T-cell (primary cell): ENCODE measurements at places on chromosomes 6 and 20. TPM values are rescaled to one million over a fixed set of nuclear protein-coding genes. Genes with fewer than 3 reads are reported as not detected.

DNA sequence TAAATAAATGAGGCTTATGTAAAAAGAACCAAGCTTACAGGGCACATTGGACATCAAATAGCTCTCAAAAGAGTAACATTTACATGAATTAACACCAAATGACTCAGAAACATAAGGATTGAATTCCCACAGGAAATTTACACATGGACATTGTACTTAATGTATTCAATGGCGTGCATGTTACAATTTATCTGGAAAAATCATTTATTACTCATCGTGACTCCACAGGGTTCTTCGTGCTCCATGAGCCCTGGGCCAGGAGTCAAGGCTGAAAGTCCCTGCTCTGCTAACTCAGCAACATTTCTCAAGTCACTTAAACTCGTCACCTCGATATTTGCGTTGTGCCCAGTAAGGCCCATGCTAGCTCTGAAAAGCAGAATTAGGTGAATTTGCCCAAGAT is 158.5 kb downstream of the PHACTR1 start:
- no peak overlapping the region for H3K4me3 ChIP-seq
- DNase-seq: no peak
- no peak overlapping the region for H3K27ac ChIP-seq
- H3K27me3 ChIP-seq: no peaks in the 10 kb centered on the region

The ASF1A gene
- total RNA-seq: 49.6 TPM

- H3K4me3 ChIP-seq: no peak overlapping the region
- peaks cover 98% of the 10 kb centered on the region for H3K36me3 ChIP-seq
- peak overlapping the region; percentile 25 for H3K27ac ChIP-seq
- H3K27me3 ChIP-seq: no peaks in the 10 kb centered on the region
These were observed 29.8 kb downstream of the PLCG1 start for GRCh38 chr20:41167118-41167470.

- DNase-seq: no peak
- H3K36me3 ChIP-seq: no peaks in the 10 kb centered on the region
- H3K27me3 ChIP-seq: peaks cover 12% of the 10 kb centered on the region
- H3K27ac ChIP-seq: no peak overlapping the region
- H3K4me3 ChIP-seq: no peak overlapping the region
- H3K4me1 ChIP-seq: no peaks in the 10 kb centered on the region
These were observed 254.9 kb downstream of the TAF4 start for GRCh38 chr20:61810738-61811135.

DNA sequence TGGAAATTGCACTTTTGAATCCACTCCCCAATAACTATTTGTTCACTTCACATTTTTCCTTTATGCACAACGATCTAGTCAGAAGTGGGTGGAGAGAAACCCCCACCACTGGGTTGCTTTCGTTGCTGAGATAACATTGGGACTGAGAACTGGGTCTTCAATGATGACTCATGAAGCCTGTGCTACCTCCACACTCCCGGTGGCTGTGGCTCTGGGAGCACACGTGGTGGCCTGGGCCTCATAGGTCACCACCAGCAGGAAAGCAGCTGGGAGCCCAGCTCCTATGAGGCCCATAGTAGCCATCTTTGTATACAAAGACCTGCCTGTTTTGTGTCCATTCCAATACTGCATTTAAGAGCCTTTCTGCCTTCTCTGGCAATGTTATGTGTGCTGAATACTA is 178.0 kb upstream of the SASH1 start:
- no peak for DNase-seq
- no peaks in the 10 kb centered on the region for H3K36me3 ChIP-seq
- no peak overlapping the region for H3K4me3 ChIP-seq
- H3K27me3 ChIP-seq: peaks cover 2% of the 10 kb centered on the region
- H3K27ac ChIP-seq: no peak overlapping the region
- H3K4me1 ChIP-seq: no peaks in the 10 kb centered on the region

- no peaks in the 10 kb centered on the region for H3K36me3 ChIP-seq
- no peak for DNase-seq
- H3K27ac ChIP-seq: no peak overlapping the region
- no peaks in the 10 kb centered on the region for H3K4me1 ChIP-seq
- H3K4me3 ChIP-seq: no peak overlapping the region
These were observed 180.6 kb upstream of the TENT5A start for GRCh38 chr6:81933089-81933488.

GRCh38 chr6:125586074-125586473 is 163.4 kb upstream of the HEY2 start:
- no peaks in the 10 kb centered on the region for H3K27me3 ChIP-seq
- H3K27ac ChIP-seq: no peak overlapping the region
- H3K36me3 ChIP-seq: no peaks in the 10 kb centered on the region
- no peak overlapping the region for H3K4me3 ChIP-seq
- DNase-seq: no peak

- no peak for DNase-seq
- no peaks in the 10 kb centered on the region for H3K36me3 ChIP-seq
- H3K27ac ChIP-seq: no peak within 1 kb of the TSS
- no peaks in the 10 kb centered on the region for H3K4me1 ChIP-seq
These were observed at the start of gene VNN1 for GRCh38 chr6:132713352-132714134. VNN1 (minus strand) TSS chr6:132714055; CDS start chr6:132714035, 20 bp downstream.

- no peaks in the 10 kb centered on the region for H3K36me3 ChIP-seq
- DNase-seq: no peak
- no peak overlapping the region for H3K4me3 ChIP-seq
These were observed 116.8 kb upstream of the ARID1B start for GRCh38 chr6:156660389-156660788.

DNA sequence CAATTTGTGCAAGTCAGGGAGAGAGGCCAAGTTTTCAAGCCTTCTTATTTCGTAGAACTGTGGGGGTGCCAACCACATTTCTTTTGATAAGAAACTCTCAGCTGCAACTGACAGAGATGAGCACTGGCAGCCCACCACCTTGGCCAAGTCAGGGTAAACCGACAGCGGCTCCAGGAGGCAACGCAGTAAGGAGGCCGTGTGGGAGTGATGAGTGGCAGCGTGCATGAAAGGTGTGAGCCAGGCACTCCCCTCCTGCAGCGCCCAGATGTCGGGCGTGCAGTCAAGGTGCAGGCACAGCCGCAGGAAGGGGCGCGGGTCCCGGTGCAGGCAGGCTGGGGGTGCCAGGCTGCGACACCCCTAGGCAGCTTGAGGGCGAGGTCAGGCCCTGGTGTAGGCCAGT is 49.2 kb upstream of the HDAC2 start:
- H3K27ac ChIP-seq: no peak overlapping the region
- no peaks in the 10 kb centered on the region for H3K4me1 ChIP-seq
- no peak overlapping the region for H3K4me3 ChIP-seq
- no peaks in the 10 kb centered on the region for H3K36me3 ChIP-seq
- no peak for DNase-seq

The IPCEF1 gene
- 80.3 TPM for total RNA-seq

- no peaks in the 10 kb centered on the region for H3K4me1 ChIP-seq
- DNase-seq: no peak
- H3K27me3 ChIP-seq: no peaks in the 10 kb centered on the region
- no peak overlapping the region for H3K27ac ChIP-seq
These were observed 41.8 kb upstream of the FUT9 start for GRCh38 chr6:95973976-95974375.

DNA sequence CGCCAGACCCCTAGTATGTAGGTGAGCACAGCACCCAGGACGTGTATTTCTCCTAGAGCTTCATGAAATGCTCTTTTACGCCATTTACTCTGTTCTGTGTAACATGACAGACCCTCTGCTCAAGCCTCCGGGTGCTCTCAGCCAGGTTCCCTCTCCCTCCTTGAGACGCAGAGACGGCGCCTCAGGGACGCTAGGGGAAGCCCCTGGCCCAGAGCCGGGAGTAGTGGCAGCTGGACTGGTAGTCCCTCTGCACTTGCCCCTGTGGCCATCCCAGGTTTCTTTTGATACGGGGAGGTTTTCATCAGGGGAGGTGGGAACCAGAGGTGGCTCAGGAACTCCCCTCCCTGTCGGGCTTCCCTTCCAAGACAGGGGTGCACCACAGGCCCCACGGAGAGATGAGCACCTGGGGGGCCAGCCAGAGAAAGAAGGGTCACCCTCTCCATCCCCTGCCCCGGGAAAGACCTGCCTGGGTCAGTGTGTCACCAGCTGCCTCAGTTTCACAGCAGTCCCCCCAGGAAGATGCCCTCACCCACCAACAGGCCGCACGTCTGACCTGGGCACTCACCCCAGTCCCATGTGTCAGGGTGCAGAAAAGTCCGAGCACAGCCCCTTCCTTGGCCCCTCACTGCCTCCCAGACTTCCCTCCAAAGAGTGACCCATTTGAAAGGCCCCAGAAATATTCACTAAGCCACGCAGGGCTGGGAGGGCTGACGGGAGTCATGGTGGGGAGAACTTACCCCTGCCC is 58.1 kb upstream of the AFDN start:
- H3K4me3 ChIP-seq: no peak overlapping the region
- H3K27me3 ChIP-seq: peaks cover 21% of the 10 kb centered on the region
- H3K4me1 ChIP-seq: no peaks in the 10 kb centered on the region
- no peak overlapping the region for H3K27ac ChIP-seq
